ENCODE measurements at places on chromosomes 11 and 22.

DNA sequence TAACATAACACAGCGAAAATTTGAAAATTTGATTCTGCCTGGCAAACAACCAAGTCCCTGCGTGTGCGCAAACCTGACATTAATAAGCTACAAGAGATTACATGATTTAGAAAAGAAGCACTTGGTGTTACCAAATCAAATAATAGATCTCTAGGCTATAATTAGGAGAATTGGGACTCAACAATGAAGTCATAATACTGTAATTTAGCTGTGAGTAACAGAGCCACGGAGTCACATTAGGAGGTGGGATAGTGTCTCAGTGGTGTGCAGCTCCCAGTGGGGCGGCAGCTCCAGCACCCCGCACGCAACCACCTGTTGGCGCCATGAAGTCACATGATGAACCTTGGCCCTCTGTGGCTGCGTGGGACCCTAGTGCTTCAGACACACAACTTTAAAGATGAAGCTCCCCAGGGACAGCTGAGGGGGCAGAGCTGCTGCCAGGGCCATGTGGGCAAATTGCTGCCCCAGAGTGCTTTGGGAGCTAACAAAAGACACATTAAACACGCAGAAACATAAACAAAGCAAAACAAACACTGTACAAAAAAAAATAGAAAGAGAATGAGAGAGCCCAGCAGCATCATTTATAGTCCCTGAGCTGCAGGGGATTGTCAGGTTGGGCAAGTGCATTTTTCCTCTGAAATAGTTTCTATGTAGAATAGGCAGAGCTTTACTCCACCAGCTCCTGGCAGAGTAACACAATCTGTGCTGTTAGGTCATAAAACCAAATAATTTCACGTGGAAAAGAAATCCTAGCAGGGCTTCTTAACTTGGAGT is 605.6 kb downstream of the SOX6 start:
- no peak for DNase-seq

GRCh38 chr22:32695451-32695891 is 106.0 kb upstream of the TIMP3 start:
- DNase-seq: no peak

- no peak for DNase-seq
Observed at GRCh38 chr11:130086669-130087068, 17.0 kb downstream of the APLP2 start.

- DNase-seq: peak; percentile 68
Observed at GRCh38 chr11:59560290-59560701, 49.0 kb downstream of the OR4D9 start.

GRCh38 chr11:126662035-126662790 is 306.7 kb downstream of the ST3GAL4 start:
- no peak for DNase-seq

- no peak for DNase-seq
Observed at GRCh38 chr11:43419460-43419859, 60.7 kb downstream of the TTC17 start.

DNA sequence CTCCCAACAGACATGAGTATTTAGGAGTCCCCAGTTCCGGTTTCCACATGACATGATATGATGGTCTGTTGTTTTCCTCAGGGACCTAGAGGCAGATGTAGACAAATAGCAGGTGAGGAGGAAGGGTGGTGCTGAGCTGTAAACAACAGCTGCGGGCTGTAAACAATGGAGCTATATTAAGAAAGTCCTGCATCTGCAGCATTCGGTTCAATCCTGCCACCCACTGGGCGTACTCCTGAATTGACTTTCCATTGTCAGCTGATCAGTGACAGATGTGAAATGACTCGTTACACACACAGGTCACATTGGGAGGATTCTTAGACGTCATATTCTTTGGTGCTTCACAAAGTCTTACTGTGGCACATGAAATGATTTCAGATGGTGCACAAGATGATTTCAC is 26.8 kb upstream of the RAG1 start:
- no peak for DNase-seq

- DNase-seq: no peak
Observed at GRCh38 chr22:45804986-45805325, 133.3 kb downstream of the ATXN10 start.

GRCh38 chr11:68704887-68705286 is 20.5 kb downstream of the GAL start:
- DNase-seq: no peak

GRCh38 chr11:69880826-69881445 is 61.7 kb upstream of the FGF3 start:
- DNase-seq: no peak

DNA sequence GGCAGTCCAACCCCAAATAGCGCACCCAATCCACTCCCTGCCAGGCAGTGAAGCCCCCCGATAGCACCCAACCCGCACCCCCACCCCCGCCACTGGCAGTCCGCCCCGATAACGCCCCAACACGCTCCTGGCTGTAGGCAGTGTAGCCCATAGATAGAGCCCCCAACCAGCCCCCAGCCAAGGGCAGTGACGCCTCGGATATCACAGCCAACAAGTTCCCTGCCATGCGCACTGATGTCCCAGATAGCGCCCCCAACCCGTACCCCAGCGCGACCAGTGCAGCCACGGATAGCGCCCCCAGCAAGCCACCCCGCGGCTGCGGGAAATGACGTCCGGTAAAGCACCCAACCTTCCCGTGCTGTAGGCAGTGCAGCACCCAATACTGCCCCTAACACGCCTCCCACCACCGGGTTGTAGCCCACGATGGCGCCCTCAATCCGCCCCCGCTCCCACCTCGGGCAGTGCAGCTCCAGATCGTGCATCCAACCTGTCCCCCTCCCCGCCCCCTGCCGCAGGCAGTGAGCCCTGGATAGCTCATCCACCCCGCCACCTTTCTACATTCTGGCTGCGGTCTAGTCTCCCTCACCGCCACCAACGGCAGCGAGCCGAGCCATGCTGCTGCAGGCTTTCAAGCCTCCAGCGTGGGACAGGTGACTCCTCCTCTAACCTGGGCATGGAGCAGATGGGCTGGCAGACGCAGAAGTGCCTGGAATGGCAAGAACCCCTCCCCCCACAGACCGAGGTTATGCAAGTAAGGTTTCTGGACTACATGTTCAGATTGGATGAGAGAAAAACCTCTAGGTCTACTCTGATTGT is 625 bp downstream of the RFPL2 start:
- no peak for DNase-seq

Data from stimulated activated CD4-positive, alpha-beta T cell treated with anti-CD3 and anti-CD28 coated beads, Interleukin-12 subunit alpha, Interleukin-12 subunit beta, amount 100 ng/mL, for 24 hours (primary cell).